Activated naive CD4-positive, alpha-beta T cell treated with Interleukin-2 at 50 U/mL for 16 hours (primary cell): ENCODE measurements at places on chromosomes 6 and 20.

DNA sequence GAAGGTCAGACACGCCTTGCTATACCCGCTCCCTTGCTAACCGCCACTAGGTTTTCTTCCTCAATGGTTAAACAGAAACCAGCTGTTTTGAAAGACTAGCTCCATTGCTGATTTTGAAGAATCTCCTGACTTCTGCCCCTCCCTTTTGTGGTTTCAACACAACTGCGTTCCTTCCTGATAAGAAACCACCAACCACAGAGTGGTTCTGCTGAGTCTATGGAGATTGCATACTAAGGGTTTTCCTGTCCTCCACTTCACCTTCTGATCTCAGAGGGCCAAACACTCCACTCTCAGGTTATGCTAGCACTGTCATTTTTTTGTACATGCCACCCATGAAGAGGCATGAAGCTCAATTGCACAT, 207.9 kb downstream of the MYLK4 start:
- peak; percentile 13 for DNase-seq

DNA sequence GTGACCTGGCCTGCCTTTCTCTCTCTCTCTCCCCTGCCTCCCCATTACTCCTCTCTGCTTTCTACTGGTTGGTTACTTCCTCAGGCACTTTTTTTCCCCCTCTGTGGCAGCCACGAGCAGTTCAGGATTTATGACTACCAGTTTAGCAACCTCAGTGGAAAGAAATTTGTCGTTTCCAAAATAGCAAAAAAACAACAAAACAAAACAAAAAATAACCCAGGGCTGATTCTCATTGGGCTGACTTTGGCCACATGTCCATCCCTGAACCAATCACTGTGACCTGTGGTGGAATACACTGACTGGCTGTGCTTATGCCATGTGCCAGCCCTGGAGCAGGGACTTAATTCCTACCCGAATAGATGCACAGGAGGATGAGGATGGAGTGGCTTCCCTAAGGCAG, 137.4 kb downstream of the TFAP2C start:
- DNase-seq = no peak

DNA sequence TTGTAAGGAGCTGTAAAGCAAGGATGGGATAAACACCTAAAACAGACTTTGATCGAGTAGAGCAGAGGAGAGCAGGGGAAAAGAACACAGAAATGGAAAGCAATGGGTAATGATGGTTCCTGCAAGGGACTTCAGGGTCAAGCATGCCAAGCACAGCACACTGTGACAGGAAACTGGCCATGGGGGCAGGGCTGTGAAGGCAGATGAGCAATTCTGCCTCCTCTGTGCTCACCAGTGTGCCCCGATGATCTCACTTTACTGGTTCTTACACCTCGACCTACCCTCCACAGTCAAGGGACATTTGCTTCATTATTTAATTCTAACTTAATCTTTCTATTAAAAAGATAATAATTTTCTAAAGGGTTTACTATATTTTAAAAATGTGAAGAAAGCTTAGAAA, 21.6 kb upstream of the MYB start:
- DNase-seq = no peak

- peak; percentile 26 for DNase-seq
Measured at GRCh38 chr6:6749702-6750491, 161.4 kb downstream of the LY86 start.

DNA sequence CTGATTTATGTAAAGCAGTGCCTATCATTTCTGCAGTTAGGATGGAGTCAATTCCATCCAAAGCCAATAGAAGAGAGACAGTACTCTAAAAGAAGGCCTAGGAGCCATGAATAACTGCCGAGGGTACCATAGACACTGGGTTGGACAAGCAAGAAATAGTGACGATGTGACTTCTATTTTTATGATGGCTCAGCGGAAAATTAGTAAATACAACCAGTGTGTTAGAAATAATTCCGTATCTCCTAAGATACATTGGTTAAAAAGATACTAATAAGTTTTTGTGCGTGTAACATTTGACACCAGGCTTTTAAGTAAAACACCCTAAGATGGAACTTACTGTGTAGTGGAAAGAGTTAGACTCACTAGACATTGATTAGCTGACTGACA, 45.6 kb upstream of the MOXD1 start:
- DNase-seq = no peak

GRCh38 chr20:63472862-63473390, 471 bp upstream of the KCNQ2 start:
- DNase-seq = no peak

DNA sequence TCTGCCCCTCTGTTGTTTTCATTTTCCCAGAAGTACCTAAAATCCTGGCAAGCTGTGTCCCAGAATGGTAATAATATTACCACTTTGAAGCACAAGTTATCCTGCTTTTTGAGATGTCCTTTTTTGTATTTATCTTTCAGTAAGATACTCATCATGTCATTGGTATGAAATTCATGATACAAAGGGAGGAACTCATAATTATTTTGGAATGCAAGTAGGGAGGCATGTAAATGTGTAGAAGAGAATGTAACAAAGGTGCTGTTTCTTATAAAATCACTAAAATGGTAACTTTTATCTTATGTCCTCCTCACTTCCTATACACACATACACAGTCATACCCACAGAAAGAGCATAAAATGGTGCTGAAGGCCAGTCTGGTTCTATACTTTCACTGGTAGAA, 109.9 kb downstream of the CD2AP start:
- DNase-seq = no peak

DNA sequence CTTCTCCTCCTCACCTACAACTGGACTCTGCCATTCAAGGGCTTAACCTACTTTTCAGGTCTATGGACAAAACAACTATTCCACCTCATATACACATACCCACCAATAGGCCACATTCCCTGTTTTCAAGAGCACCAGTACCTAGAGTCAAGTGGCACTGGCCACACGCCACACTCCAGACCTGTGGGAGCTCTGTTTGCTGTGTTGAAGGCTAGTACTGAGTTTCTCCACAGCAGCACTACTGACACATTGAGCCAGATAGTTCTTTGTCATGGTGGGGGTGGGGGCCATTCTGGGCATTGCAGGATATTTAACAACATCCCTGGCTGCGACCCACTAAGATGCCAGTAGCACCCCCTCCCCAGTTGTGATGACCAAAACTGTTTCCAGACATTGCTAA, 84.1 kb downstream of the RALGAPA2 start:
- no peak for DNase-seq

DNA sequence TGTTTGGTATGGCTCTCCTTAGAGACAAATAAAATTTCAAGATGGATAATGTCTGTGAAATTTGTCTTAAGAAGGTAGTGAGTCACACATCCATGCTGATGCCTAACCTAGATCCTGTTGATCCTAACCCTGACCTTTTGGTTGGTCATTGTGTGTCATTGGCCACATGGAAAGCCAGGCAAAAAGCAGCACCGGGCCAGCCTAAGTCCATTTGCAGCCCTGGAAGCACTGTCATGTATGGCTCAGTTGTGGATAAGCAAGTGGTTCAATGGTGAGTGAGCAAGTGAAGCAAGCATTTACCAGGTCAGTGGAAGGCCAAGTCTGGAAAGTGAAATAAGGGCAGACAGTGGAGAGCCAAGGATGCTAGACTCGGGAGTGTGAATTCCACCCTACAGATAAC, 12.1 kb upstream of the XRN2 start:
- no peak for DNase-seq

GRCh38 chr6:104656235-104656634, 203.5 kb downstream of the HACE1 start:
- DNase-seq = no peak

DNA sequence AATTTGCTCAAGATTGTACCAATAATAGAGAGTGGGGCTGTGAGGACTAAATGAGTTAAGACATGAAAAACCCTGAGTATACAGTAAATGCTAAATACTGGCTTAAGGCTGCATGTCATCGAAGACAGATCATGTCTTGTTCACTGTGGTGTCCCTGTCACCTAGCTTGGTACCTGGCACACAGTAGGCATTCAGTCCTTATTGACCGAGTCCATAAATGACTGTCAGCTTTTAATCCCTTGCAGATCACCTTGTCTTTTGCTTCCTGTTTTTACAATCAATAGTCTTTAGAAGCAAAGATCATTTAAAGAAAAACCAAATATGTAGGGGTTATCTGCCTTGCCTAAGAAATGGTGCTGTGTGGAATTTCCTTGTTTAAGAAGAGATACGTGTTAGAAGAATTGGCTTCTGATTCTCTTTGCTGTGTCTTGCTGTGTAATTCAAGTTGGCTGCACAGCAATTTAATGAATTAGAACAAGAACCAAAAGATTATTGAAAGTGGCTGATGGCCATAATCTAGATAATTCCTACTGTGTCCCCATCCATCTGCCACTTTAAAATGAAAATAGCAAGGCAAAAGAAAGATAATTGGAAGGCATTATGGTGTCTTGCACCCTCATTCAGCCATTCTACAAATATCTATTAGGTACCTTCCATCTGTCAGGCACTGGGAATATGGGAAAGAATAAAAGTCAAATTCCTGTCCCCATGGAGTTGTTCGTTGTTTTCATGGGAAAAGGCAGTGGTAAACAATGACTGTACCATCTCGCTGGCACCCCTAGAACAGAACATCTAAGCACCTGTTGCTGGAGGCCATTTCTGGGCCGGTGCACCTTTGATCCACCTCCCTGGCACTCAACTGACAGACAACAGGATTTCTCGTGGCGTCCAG, 12.4 kb upstream of the MAPK13 start:
- no peak for DNase-seq

DNA sequence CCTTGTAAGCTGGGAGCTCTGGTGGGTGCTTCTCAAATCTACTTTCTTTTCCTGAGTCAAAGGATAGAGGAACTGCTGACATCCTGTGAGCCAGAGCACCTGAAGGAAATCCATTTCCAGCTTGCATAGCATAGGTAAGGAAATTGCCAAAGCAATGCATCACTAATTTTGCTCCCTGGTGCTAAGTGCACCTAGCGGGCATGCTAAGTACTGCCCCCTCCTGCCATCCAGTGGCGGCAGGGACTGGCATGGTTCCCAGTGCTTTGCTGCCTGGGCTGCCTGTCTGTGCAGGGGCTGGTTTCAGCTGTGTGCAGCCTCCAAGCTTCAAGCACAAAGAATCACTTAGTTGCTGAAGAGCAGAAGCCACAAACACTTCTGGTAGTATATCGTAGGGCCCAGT, 63.9 kb downstream of the FARS2 start:
- DNase-seq = no peak

DNA sequence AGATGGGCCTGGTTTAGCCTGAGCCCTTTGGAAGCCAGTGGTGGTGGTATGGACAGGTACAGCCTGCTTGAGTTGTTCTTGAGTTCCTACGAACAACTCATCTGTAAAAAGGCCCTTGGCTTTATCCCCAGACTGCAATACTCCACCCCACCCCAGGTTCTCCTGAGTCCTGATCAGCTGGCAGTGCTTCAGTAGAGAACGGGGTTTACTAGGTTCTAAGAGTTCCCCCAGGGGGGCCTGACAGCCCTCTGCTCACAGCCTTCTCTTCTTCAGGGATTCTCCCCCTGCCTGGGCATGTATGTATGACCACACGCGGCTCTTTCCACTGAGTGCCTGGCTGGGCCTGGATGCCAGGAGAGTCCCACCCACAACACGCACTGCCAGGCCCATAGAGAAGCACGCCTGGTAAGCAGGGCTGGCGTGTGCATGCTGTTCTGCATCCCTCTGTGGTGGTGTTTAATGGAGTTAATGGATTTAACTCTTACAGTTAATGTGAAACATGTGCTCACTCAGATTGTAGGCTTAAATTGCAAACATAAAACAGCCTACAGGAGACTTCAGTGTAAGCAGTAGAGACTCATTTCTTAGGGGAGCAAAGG, 44.3 kb upstream of the SLC4A11 start:
- no peak for DNase-seq

DNA sequence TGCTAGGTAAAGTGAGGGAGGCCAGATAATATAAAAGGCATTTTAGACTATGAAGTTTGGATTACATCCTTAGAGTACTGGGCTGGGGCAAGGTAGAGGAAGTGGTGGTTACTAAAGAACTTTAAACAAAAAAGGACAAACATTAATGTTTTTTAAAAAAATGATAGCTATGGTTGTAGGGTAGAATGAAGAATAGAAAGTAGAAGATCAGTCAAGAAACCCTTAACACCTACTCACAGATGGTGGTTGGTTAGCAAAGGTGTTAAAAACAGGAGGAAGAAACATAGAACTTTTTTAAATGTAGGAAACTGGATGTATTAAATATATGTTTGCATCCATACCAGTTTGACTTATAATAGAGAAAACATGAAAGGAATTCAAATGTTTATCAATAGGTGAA, 80.7 kb upstream of the ELOVL5 start:
- no peak for DNase-seq

DNA sequence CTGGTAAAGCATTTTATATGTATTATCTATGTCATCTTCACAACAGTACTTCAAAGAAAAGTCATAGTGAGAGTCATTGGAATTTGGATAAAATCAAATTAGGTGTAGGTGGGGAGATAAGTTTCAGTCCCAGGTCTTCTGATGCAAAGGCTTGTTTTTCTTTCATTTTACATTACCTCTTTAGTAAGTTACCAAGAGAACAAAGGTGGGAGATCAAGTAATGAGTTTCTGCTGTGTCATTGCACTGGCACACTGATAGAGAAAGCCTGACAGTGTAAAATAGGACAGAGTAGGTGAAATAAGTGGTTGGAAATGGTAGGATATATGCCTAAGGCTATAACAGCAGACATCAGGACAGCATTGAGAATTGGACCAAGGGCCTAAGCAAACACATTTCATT, 250.4 kb downstream of the NKAIN2 start:
- DNase-seq = no peak

DNA sequence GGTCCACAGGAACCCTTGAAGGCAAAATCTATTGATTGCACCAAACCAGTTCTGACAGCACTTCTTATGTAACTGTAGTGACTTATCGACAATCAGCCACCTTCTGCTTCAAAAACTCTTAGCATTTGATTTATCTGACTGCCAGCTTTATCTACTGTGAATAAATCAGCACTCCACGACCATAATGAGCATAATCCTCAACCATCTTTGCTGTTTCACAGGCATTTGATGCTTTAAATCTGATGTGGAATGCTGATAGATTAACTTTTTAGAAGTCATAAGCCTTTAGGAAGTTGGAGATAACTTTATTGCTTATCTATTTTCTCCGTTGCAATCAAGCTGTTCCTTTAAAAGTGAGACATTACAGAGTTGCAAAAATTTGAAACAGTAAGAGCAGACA, 101.5 kb upstream of the PTCHD4 start:
- DNase-seq = no peak

DNA sequence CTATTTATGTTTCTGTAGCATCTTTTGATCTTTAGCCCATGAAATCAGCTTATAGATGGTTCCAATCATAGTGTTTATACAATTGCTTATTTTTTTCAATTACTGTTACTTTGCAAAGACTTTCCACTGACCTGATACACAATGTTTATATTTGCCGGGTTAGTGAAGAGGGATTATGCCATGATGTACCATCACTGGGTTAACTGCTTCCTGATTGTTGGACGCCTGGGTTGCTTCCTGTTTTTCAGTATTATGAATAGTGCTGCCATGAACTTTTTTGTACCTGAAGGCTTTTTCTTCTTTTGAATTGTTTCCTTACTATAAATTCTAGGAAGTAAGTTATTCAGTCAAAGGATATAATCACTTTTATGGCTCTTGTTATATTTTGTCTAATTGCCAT, 6.9 kb downstream of the MANBAL start:
- DNase-seq = no peak
